ENCODE measurements at places on chromosomes 6 and 20.

DNA sequence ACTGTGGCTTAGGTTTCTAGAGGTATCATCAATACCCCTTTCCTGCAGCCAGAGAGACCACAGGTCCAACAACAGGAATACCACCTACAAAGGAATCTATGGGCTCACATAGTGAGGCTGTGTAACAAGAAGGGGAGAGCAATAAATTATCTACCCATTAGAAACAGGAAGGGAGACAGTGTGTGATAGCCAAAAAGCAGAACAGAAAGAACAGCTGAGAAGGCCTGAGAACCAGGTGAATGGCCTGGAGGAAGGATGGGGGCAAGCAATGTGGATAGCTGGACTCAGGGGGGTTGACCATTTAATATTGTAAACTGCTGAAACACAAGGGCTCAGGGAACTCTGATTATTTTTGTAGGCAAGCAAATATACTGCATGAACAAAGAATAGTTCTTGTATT, 628.2 kb downstream of the COL12A1 start:
- DNase-seq, result no peak

GRCh38 chr20:39311851-39312506, 349.8 kb downstream of the DHX35 start:
- DNase-seq, result no peak

- no peak for DNase-seq
Observed at GRCh38 chr20:34452281-34452982, 63.8 kb upstream of the DYNLRB1 start.

DNA sequence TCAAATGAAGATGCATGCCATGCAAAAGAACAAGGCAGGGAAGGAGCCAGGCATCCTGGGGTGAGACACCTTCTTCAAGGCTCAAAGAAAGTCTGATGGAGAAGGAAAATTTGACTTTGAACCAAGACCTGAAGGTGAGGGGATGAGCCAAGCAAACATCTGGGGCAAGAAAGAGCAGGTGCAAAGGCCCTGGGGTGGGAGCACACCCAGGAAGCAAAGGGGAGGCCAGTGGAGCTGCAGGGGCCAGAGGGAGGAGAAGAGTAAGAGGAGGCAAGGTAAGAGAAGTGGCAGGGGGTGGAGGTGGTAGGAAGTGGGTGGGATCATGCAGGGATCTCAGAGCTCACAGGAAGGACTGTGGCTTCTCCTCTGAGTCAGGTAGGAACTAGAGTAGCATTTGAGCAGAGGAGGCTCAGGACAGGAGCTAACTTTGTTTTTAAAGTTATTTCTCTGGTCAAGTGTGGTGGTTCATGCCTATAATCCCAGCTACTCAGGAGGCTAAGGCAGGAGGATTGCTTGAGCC, 49.6 kb downstream of the SLC13A3 start:
- DNase-seq, result no peak

DNA sequence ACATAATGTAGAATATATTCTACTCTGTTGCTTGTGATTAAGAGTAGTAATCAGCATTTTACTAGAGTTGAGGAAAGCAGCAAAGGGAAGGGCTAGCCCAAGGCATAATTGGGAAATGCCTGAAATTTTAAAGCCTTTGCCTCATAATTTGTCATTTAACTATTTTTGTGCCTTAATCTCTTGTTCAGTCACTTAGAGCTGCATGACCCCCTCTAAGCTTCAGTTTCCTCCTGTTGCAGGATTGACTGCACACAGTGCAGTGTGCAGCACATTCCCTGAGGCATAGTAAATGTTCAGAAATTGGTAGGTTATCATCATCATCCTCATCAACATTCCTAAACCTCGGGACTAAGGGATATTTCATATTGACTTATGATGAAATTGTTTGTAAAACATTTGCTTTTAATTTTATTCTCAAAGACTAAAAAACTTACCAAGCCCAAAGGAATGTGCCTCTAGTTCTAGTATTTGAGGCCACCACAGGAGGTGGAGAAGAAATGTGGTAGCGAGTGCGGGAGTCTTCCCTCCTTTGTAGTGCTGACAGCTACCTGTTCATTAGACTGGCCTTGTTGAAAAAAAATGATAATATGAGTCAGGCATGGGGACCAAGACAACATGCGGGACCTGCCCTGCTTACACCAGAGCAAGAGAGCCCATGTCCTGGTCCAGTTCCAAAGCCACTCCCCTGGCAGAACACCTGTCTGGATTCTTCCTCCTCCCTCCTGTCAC, 14.8 kb upstream of the TENT5A start:
- no peak for DNase-seq

- DNase-seq, result no peak
Observed at GRCh38 chr6:24720131-24720603, 1.2 kb upstream of the C6orf62 start.

All from GM12864 (cell line).